Activated T-helper 2 cell treated with anti-CD3 and anti-CD28 coated beads, Interferon-gamma antibody, Interleukin-2, Interleukin-4, amounts not matched to agents 10 μg/mL and 5 μg/mL and 100 μg/mL, durations not matched to agents 14 hours and 24 hours and 36 hours (primary cell): ENCODE measurements at places on chromosomes 16 and 17. TPM values are rescaled to one million over a fixed set of nuclear protein-coding genes. Genes with fewer than 3 reads are reported as not detected.
A peak's percentile ranks its signal among the peaks of the same experiment; 100 is the strongest.

The NPIPB13 gene
- 14.9 and 16.8 TPM in 2 replicates for total RNA-seq

The CCDC200 gene
- total RNA-seq, result not detected in 2 replicates

The IL21R gene
- total RNA-seq, result 84.2 and 84.5 TPM in 2 replicates

The SOX15 gene
- 0.21 and 0.60 TPM in 2 replicates for total RNA-seq

The CRYM gene
- total RNA-seq, result not detected in 2 replicates

The RHBDF1 gene
- 1.2 and 1.6 TPM in 2 replicates for total RNA-seq

The GDPD1 gene
- total RNA-seq, result 2.3 and 2.7 TPM in 2 replicates

GRCh38 chr17:59371416-59372100 lies 40.1 kb downstream of the YPEL2 start:
- DNase-seq, result no peak

DNA sequence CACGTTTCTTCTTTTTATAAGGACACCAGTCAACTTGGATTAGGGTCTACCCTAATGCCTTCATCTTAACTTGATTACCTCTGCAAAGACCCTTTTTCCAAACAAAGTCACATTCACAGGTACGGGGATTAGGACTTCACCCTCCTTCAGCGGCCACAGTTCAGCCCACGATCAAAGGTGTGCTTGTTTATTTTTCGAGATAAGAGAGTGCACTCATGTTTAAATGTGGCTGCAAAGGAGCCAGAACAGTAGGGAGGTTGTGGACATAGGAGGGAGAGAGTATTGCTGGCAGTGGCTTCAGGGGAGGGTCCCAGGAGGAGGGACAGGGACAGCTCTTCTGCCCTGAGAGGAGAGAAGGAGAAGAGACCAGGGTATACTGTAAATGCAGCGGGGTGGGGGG lies 46.7 kb downstream of the MGAT5B start:
- DNase-seq, result no peak

DNA sequence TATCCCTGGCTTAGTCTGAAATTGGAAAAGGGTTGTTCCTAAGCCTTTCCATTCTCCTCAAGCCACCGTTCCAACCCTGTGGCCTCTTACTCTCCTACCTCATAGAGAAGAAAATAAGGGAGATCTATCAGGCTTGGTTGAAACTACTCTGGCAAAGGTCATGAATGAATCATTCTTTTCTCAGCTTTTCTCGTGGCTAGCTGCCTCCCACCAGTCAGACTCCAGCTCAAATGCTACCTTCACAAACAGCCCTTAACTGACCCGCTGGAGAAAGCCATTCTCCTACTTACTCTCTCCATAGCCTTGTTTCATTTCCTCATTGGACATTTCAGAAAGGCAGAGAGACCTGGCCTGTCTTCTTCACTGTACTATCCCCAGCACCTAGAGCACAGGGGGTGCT lies 8.9 kb downstream of the MYH10 start:
- DNase-seq, result no peak

DNA sequence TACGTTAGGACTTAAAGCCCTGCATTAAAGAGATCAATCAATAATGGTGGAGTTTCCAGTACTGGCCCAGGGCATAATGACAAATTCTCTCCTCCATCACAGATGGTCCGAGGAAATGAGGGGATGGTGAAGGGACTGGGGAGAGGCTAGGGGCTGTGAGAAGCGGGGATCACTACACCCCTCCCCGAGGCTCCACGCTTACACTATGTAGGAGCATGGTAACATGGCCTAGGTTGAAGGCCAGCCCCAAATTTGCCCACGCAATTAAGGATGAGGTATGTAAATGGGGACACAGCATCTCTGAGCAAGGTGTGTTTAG lies 8.0 kb upstream of the AKTIP start:
- DNase-seq, result no peak

DNA sequence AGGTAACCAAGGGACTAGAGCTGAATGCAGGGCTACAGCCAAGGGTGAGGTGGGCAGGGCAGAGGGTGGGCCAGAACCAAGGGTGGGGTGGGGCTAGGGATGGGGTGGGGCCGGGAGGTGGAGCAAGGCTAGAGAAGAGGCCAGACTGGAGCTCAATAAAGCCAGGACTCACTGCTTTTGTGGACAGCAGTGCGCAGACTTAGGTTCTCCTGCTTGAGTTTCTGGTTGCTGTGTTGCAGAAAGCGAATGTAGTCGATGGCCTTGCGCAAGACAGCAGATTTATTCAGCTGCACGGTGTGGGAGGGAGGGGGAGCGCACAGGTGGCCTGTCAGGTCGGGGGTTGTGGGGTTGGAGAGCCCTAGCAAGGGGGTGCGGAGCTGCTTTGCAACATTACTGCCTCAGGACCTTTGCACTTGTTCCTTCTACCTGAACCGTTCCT lies 18.7 kb downstream of the SREBF1 start:
- no peak for DNase-seq

GRCh38 chr16:9123871-9124270 lies 32.4 kb downstream of the HAPSTR1 start:
- no peak for DNase-seq

GRCh38 chr16:59170099-59170712 lies 436.1 kb upstream of the GOT2 start:
- DNase-seq, result no peak

GRCh38 chr16:4877380-4877685 lies 30.1 kb downstream of the UBN1 start:
- no peak for DNase-seq

GRCh38 chr17:44331249-44331760 lies 6.7 kb upstream of the SLC25A39 start:
- peak; percentile 69 for DNase-seq

DNA sequence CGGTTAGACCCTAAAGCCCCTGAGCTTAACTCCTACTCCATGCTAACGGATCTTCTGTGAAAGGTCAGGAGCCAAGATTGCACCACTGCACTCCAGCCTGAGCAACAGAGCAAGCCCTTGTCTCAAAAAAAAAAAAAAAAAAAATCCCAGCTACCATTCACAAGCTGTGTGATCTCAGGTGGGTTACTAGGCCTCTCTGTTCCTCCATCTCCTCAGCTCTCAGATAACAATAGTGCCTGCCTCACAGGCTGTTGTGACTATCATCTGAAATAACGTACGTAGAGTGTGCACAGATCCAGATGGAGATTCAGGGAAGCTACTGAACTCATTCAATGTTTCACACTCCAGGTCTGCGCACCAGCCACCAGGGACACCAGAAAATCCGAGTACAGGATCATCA lies 57.8 kb downstream of the C16orf95 start:
- no peak for DNase-seq

DNA sequence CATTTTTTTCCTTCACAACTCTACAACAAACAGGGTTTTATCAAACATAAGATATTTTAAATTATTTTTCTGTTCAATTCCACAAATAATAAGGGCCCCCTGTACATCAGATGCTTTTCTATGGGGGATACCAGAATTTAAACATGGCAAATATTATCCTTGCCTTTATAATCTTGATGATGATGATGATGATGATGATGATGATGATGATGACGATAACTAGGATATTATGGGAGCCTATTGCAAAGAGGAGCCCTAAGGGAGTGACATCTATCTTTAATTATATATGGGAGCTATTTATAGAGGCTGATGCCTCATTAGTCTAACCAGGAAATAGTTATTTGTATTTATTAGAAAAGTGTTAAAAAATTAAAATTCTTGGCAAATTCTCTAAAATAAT lies 6.8 kb downstream of the MEIOC start:
- DNase-seq, result no peak

GRCh38 chr17:31696184-31696602 lies 162.9 kb downstream of the COPRS start:
- DNase-seq, result no peak

- no peak for DNase-seq
Measured at GRCh38 chr16:13923703-13924298, 3.8 kb downstream of the ERCC4 start.

- DNase-seq, result no peak
Measured at GRCh38 chr16:14958970-14959369, 15.9 kb upstream of the PDXDC1 start.

GRCh38 chr16:66026211-66026610 lies 340.3 kb upstream of the CDH5 start:
- no peak for DNase-seq
